AG08395 (cell line): ENCODE measurements at places on chromosomes 3 and 15.

DNA sequence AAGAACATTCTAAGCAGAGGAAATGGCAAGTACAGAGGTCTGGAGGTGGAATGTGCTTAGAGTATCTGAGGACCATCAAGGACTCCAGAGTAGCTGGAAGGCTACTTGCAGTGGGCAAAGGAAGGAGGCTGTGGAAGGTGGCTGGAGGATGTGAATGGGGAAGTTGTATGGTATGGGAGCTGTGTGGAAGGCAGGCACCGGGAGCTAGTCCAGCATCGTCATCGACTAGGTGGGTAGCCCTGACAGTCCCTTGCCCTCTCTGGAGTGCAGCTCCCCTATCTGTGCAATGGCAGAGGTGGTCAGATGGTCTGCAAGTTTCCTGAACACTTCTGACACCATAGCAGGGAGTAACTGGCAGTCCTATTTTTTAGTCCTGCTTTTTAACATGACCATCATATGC, 19.3 kb downstream of the CCDC13 start:
- DNase-seq: no peak

- DNase-seq: no peak
Measured at GRCh38 chr3:167066977-167067786, 312.9 kb downstream of the ZBBX start.

DNA sequence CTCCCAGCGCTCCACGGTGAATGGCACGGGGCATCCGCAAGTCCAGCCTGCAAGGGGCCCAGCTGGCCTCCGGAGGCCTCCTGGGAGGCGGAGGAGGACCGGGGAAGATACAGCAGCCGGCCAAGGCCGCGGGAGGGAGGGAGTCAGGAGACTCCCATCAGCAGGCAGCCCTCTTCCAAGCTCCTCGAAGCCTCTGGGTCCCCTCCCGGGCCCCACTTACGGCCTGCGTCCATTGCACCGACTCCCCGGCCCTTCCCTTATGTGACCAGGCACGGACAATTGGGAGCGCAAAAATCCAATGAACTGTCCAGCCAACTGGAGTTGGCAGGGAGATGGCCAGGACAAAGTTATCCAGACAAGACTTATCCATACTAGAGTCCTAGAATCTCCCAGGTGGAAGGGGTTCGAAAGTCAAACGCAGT, 668 bp downstream of the MFGE8 start:
- no peak for DNase-seq

DNA sequence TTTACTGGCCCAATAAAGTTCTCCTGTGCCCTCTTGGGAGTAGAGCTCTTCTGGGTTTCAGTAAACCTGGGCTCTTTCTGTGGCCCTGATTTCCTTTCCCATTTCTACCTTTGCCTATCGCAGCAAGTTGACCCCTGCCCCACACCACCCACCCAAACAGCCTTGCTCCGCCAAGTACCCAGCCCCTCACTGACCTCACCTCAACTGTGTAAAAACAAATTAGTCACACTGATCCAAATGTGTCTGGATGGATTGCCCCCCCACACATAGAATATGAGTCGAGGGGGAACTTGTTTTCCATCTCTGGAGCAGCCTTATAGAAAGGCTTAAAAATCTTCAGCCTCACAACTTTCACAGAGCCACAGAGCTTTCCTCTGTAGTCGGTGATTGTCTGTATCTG, 28.6 kb upstream of the VEPH1 start:
- no peak for DNase-seq

GRCh38 chr15:69608661-69609060, 156.0 kb downstream of the RPLP1 start:
- no peak for DNase-seq

GRCh38 chr3:2929574-2929973, 180.6 kb downstream of the IL5RA start:
- no peak for DNase-seq

- DNase-seq: no peak
Measured at GRCh38 chr15:90617668-90618097, 88.0 kb downstream of the CRTC3 start.

- DNase-seq: no peak
Measured at GRCh38 chr3:45417930-45418847, 29.8 kb downstream of the LARS2 start.

- DNase-seq: no peak
Measured at GRCh38 chr3:10432931-10433330, 72.5 kb downstream of the ATP2B2 start.

- no peak for DNase-seq
Measured at GRCh38 chr3:169323578-169324451, 339.7 kb downstream of the MECOM start.

DNA sequence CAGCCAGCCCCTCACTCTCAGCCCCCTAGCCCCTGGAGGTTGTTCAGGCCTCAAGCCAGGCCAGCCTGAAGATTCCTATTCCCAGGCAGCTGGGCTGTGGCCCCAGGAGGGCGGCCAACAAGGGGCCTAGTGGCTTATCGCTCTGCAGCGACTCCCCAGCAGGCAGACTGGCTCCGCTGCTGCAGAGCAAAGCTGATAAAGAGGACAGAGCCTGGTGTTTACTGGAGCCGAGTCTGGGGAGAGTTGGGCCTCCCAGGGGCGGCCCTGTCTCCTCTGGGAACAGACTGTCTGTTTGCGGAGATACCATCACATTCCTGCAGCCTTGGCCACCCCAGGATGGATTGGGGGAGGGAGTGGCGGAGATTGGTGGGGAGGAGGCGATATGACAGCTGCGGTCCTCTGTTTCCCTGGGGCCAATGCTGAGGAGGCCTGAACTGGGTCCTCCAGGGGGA, 22.4 kb upstream of the SMAD6 start:
- no peak for DNase-seq

DNA sequence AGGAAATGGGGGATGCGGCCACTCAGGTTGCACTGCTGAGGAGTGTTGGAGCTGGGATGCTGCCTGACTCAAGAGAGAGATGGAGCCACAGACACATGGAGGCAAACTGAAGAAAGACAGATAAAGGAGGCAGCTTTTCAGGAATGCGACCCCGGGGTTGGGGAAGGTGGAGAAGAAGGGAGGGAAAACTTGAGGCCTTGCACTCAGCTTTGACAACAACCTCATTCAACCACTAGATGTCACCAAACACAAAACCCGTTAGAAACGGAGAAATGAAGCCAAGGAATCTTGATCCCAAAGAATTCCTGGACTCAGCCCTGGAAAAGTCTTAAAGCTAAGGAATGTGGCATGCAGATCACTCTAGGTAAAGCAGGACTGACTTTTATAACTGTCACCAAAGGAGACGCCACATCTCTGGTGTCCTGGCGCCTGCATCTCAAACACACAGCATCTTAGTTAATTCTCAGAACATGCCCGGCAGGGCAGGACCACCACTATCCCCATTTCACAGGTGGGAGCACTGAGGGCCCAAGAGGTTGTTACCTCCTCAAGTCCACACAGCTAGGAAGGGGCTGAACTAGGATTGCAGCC, 59.6 kb upstream of the LMCD1 start:
- DNase-seq: peak; percentile 78

- no peak for DNase-seq
Measured at GRCh38 chr3:126960604-126960995, 22.3 kb upstream of the PLXNA1 start.

- DNase-seq: no peak
Measured at GRCh38 chr15:56794553-56795329, 61.4 kb upstream of the ZNF280D start.

GRCh38 chr3:66904831-66905493, 93.1 kb upstream of the KBTBD8 start:
- DNase-seq: no peak

- DNase-seq: no peak
Measured at GRCh38 chr15:26656080-26656479, 116.8 kb downstream of the GABRB3 start.

DNA sequence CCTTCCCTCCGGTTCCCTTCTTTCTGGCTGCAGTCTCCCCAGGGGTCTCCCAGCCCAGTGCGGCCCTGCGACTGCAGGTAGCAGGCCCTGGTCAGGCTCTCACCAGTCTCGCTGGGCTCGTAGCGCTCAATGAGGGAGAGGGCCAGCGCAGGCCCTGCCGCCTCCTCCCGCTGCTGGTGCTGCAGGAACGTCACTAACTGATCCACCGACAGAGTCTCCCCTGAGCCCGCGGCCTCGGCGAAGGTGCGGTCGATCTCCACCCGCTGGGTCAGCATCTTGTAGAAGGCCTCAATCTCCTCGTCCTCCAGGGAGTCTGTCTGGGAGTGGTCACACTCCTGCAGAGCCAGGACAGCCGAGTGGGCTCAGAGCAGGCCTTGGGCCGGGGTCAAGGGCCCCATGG, 18.3 kb downstream of the PLCD1 start:
- DNase-seq: no peak

DNA sequence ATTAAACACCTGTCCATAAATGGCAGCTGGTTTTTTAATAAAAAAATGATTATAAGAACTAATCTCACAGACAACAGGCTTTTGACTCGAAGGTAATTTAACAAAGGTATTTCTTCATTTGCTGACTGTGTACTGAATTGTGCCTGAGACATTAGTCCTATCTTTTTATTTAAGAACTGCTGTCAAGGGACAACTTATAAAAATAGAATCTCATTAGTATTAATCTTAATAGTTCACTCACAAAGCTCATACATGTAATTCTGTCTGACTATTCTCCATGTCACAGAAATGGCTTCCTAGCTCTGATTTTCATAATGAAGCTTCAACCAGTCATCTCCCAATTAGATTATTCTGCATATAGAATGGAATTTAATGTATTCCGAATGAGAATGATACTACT, 276.9 kb upstream of the PDZRN3 start:
- no peak for DNase-seq

GRCh38 chr15:67433495-67434099, 87.3 kb upstream of the C15orf61 start:
- DNase-seq: peak; percentile 80

DNA sequence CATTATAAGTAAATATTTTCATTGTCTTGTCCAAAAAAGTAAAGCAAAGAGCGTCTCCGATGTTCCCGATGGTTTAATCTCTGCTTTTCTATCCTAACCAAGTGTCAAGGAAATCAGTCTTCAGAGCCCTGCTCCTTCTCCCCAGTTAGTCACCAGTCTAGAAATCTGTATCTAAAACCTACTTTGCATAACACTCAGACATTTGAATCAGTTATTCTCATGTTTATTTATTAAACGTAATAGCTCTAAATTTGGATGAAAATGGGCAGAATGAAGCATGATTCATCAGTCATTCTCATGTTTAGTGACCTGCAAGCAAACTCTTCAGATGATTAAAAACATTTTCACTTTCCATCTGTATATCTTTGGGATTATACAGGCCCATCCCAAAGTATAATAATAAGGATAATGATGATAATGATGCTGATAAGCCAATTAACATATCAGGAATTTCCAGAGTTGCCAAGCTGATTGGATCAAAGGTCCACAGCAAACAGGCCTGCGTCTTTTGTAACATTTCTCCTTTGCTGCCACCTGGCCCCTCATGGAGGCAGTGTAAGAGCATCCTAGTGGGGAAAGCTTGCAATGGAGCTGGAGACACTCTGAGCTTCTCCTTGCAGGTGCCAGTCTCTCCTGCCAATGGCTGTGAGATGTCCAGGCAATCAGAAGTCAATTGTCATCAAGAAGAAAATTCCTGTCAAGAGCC, 273.9 kb downstream of the IGSF11 start:
- no peak for DNase-seq

DNA sequence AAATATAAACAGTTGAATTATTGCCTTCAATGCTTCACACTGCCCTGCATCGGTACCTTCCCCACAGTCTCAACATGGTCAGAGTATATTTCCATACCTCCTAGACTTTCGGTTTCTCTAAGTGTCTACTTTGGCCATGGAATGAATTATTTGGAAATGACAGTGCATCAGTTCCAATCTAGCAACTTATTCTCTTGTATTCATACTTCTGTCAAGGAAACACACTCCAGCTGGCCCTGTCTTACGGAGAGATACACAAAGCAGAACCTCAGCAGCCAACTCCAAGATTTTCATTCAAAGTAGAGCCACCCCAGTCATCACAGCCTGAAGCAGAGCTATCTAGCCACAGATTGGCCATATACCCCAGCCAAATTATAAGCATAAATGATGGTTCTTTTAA, 518.4 kb upstream of the UBE2E2 start:
- DNase-seq: no peak

- DNase-seq: no peak
Measured at GRCh38 chr15:85760049-85760448, 34.7 kb downstream of the KLHL25 start.

GRCh38 chr3:127328421-127328820, 40.6 kb upstream of the PRR20G start:
- no peak for DNase-seq
